Cortex of kidney (tissue), 1 donor: ENCODE measurements at places on chromosomes 13 and 19.

DNA sequence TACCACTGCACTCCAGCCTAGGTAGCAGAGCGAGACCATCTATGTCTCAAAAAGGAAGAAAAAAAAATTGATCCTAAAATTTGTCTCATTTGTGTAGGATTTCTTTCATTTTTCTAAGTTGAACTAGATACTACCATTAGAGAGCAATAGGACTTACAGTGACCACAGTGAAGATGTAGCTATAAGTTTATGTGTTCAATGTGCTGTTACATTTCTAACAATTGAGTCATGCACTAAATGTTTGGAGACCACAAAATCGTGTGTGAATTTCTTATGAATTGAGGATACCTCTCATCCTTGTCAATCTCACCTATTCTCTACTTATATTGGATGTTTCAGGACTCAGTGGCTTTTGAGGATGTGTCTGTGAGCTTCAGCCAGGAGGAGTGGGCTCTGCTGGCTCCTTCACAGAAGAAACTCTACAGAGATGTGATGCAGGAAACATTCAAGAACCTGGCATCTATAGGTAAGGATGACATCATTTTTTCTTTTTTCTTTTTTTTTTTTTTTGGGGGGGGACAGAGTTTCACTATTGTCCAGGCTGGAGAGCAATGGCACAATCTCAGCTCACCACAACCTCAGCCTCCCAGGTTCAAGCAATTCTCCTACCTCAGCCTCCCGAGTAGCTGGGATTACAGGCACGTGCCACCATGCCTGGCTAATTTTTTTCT, 12.8 kb downstream of the ZNF791 start:
- no peak for DNase-seq

DNA sequence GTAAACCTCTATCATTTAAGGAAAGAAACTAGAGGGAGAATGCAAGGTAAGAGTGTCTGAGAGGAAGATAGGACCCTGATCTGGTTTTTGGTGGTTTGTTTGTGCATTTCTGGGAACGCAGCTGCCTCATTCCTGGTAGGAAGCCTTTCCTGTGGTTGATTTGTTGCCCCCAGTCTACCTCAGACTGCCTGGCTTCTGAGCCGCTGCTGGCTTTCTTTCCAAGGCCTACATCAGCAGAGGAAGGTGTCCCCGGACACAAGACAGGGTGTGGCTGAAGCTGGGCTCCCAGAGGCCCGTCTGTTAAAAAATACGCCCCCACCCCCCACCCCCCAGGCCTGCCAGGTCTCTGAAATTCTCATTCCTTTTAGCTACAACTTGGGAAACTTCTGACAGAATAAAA, 42.6 kb downstream of the C13orf42 start:
- no peak for DNase-seq

- DNase-seq: no peak
These were observed 35.9 kb upstream of the MPHOSPH8 start for GRCh38 chr13:19597523-19597922.

DNA sequence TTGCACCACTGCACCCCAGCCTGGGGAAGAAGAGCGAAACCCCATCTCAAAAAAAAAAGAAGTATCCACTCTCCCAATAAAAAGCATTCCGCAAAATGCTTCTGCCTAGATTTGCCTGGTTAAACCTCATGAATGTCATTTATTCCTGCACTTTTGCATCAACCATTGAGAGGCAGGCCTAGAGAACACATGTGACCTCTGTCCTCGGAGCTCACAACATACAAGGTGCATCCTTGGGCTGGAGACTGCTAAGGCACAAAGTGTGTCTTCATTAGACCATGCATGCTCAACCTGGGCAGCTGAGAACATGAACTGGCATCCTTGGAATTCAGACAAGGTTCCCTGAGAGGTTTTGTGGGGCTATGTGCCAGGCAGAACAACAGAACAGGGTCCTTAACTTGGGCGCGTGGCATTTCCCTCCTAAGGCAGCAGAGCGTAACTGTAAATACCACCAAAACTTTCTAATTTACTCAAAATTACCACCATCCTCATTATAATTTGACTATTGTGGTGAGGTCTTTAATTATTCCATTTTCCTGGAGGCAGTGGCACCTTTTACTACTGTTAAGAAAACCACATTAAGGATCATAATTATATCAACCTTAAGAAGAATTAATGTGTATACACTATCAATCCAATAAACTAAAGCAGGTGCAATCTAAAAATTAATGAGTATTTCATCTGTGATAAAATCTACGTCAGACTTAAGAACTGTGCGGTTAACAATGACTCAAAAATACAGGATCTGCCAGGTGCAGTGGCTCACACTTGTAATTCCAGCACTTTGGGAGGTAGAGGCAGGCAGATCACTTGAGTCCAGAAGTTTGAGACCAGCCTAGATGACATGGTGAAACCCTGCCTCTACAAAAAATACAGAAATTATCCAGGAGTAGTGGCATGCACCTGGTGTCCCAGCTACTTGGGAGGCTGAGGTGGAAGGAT, 13.8 kb downstream of the RCBTB1 start:
- no peak for DNase-seq

GRCh38 chr13:30119476-30119875, 187.9 kb downstream of the KATNAL1 start:
- no peak for DNase-seq

GRCh38 chr13:37009692-37010091, 9.1 kb downstream of the EXOSC8 start:
- DNase-seq: no peak

- no peak for DNase-seq
These were observed 26.5 kb downstream of the NUMBL start for GRCh38 chr19:40663695-40664692.

DNA sequence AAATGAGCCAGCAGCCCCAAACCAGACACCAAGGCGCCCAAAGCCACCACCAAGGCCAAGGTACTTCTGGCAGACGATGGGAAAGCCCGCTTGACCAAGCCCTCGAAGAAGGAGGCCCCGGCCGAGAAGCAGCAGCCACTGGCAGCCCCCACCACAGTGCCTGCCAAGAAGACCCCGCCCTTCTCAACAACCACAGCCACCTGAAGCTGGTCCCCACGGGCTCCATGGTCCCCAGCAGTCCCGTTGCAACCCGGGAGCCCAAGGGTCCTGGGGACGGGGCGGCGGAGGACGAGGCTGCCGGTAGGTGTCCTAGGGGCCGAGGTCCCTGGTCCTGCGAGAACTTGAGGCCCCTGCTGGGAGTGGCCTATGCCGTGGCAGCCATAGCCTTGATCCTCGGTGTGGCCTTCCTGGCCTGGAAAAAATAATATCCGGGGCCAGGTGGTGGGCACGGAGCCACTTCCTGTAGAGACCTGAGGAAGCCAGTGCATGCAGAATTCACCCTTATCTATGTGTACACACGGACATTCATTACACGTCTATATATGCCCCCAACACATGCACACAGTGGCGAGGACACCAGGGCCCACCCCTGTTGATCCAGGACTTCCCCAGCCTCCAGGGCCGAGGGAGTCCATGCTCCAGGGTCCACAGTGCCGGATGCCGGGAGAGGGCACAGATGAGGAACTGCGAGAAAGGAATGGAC, 13.8 kb downstream of the C1QTNF9 start:
- DNase-seq: no peak

DNA sequence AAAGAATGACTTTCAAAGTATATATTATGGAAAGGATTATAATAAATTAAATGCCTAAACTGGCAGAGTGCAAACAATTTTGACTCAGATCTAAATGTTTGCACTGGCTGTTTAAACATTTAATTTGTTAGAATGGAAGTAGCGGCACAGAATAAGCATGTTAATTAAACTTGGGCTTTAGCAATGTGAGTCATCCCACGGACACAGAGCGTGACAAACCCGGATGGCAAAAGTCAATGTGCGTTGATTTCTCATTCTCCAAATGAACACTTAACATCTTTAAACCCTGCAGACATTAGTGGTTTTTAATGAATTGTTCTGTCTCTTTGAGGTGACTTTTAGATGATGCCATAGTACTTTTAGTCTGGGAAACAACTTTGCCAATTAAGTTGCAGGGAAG, 38.4 kb downstream of the PCDH8 start:
- no peak for DNase-seq

DNA sequence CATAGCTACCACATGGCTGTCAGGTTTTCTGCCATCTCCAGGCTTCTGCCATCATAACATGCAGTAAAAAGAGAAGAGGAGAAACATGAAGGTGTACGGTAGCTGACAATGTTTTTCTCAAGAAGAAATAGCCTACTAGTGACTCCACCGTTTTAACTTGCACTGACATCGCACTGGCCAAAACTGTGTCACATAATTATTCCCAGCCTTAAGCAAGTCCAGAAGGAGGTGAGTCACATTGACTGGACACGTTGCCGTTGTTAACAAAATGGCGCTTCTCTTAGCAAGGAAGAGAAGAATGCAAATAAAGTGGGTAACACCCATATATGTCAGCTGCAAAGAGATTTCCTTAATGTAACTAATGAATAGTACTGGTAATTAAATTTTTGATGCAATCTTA, 810.4 kb upstream of the SLC10A2 start:
- DNase-seq: no peak

- no peak for DNase-seq
These were observed 381.2 kb upstream of the SLITRK1 start for GRCh38 chr13:84263354-84264069.

DNA sequence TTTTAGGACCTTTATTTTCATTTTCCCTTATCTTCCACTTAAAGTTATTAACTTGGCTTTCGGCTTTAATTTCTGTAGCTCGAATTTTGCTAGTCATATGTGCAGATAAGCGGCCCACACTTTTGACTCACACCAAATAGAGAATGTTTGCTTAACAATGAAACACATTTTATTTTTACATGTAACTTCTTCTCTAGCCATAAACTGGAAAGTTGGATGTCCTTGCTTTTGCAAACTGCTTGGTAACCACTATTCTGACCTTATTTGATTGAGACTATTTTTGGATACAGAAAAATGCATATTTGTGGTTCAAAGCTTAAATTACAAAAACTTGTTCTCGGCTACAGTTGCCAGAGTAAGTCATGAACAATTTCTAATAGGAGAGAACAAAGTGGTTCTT, 600.0 kb downstream of the KCTD12 start:
- DNase-seq: no peak

- no peak for DNase-seq
These were observed 1.4 kb downstream of the FGF9 start for GRCh38 chr13:21672287-21672680.

- DNase-seq: no peak
These were observed 126.2 kb downstream of the LMO7 start for GRCh38 chr13:75762076-75762937.

DNA sequence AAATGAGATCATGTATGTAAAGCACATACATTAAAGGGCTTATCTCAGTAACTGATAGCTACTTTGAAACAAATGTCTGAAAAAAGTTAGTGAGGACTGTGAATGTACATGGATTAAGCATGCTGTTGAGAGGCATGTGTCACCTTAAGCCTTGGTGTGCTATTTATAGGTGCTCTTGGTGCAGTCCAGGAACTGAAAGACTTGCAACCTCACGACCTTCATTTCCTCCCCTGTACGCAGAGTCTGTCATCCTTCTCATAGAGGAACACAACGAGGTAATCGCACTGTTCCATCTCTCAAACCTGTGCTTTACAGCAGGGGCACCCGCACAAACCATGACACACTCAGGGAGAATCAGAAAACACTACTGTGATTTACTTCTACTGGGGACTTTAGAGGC, 65.6 kb downstream of the UFM1 start:
- no peak for DNase-seq
